ENCODE measurements at places on chromosomes 2 and 18.

GRCh38 chr18:9494778-9495331 is 19.5 kb downstream of the RALBP1 start:
- DNase-seq, result no peak

DNA sequence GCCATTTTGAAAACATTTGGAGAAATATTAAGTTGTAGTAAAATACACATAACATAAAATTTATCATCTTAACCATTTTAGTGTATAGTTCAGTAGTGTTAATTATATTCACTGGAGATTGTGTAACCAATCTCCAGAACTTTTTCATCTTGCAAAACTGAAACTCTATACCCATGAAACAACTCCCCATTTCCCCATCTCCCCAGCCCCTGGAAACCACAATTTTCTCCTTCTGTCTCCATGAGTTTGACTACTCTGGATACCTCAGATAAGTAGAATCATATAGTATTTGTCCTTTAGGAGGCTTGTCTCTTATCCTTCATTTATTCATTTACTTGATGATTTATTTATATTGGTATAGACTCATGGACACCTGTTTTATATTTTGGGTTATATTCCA is 392.9 kb downstream of the SETBP1 start:
- DNase-seq, result no peak

GRCh38 chr2:62152000-62152399 is 43.9 kb upstream of the B3GNT2 start:
- DNase-seq, result no peak

- no peak for DNase-seq
These were observed at the start of gene OSR1 for GRCh38 chr2:19358242-19359020. Gene OSR1 (minus strand): TSS chr2:19358623. CDS start chr2:19353805, 4,818 bp downstream.

GRCh38 chr2:1249897-1250687 is 163.2 kb upstream of the TPO start:
- DNase-seq, result no peak

GRCh38 chr2:63983986-63984605 is 35.1 kb downstream of the VPS54 start:
- DNase-seq, result no peak

DNA sequence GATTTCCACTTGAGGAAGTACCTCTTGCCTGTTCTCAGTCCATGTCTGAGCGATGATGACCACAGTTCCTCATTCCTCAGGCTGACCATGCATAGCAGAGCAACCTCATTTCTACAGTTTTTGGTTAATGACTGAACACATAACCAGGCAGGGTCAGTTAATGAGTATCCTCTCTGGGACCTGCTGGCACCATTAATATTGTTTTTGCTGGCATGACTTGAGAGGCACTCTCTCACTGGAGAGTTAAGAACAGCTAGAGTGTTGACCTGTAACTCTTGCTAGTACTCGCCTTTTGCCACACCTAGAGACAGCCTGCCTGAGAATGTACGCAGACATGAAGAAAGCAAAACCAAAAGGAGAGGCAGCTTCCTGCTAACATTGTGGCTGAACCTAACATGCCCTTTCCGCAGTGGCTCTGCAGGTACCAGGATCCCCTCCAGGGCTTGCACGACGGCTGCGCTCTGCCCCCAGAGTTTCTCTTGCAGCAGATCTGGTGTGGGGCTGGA is 23.9 kb downstream of the PECR start:
- no peak for DNase-seq

- DNase-seq, result no peak
These were observed 291.9 kb downstream of the ALK start for GRCh38 chr2:29629495-29629894.

DNA sequence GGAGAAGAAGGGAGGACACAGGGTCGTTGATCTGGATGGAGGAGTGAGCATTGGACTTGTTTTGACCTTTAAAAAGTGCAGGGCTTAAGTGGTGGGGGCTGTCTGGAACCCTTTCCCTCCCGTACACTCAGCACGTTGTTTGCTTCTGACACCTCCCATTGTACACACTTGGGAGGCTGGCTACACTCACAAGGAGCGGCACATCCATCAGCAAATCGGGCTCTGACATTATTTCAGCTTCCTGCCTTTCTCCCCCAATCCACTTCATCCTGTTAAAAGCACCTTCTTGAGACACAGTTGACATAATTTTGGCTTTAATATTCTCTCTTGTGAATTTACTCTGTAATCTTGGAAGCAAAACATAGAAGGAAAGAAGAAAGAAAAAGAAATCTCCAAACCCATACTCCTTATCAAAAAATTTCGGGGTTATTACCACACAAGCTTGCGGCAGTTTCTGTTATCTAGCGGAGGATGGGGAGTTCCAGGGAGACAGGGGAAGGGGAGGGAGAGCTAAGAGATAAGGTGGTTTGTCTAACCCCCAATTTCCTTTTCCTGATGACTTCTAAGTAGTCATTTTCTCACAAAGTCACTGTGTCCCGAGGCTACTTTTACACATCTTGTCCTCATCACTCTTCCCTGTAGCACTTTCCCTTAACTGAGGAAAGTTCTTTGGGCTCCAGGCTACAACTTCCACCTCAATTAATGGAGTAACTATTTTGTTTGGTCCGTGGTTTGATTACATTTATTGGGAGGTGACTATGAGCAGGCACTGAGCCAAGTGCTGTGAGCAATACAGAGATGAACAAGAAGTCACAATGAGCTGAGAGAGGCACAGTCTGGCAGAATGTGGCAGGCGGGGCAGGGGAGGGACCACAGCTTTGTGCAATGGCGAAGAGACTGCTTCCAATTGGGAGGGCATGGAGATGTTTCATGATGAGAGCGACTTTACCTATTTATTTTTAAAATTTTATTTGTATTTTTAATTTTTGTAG is 240.1 kb upstream of the MEX3C start:
- no peak for DNase-seq

DNA sequence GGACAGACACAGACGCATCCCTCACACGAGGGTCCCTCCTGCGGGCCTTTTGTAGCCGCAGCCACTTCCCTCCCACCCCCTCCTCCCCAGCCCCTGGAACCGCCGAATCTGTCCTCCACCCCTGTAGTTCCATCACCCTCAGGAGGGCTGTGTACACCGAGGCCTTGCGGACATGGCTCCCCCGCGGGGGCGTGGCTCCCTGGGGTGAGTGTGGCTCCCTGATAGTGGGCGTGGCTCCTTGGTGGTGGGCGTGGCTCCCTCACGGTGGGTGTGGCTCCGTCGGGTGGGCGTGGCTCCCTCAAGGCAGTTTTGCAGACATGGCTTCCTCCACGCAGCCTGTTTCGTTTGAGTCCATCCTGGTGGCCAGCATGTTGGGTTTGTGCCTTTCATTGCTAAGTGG is 420.7 kb upstream of the SALL3 start:
- no peak for DNase-seq

DNA sequence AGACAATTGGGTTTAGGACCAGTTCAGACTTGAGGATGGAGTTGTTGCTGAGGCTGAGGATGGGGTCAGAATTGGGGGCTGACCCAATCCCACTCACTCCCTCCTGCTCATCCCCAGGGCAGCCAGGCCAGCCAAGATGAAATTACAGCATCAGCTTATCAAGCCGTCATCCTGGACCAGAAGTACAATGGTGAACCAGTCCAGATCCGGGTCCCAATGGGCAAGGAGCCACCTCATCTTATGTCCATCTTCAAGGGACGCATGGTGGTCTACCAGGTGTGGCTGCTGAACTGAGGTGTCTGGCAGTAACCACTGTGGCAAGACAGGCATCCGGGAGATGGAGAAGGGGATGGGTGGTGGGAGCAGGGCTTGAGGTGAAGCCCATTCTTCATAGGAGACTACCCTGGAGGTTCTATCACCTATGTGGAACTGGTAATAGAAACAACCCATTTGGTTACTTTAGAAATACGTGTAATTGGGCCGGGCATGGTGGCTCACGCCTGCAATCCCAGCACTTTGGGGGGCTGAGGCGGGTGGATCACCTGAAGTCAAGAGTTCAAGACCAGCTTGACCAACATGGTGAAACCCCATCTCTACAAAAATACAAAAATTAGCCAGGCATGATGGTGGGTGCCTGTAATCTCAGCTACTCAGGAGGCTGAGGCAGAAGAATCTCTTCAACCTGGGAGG is 13.9 kb downstream of the VIL1 start:
- no peak for DNase-seq

GRCh38 chr2:48448274-48449061 is 81.5 kb upstream of the STON1 start:
- no peak for DNase-seq

GRCh38 chr18:10454681-10455557 is 484 bp downstream of the APCDD1 start:
- DNase-seq, result no peak

- no peak for DNase-seq
These were observed 29.2 kb upstream of the UXS1 start for GRCh38 chr2:106223347-106223746.

DNA sequence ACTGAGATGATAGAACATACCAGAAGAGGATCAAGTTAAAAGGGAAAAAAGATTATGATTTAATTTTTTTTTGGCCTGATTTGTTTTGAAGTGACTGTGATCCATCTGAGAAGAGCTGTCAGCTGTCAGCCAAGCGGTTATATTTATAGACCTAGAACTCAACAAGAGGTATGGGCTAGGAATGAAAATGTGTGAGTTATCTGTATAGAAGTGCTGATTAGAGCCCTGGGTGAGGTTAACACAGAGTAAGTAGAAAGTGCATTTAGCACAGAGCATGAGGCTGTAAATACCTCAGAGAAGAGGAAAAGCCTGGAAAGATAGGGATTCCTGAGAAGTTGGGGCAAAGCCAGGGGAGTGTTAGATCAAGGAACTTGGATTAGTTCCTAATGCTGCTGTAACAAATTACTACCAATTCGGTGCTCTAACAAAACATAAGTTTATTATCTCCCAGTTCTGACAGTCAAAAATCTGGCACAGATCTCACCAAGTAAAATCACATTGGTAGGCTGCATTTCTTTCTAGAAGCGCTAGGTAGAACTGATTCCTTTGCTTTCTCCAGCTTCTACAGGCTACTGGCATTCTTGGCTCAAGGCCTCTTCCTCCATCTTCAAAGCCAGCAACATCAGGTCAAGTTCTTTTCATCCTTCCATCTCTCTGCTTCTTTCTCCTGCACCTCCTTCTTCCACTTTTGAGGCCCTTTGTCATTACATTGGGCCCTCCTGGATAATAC is 197.4 kb upstream of the SPHKAP start:
- no peak for DNase-seq
